ENCODE measurements at places on chromosomes 3 and 15.

DNA sequence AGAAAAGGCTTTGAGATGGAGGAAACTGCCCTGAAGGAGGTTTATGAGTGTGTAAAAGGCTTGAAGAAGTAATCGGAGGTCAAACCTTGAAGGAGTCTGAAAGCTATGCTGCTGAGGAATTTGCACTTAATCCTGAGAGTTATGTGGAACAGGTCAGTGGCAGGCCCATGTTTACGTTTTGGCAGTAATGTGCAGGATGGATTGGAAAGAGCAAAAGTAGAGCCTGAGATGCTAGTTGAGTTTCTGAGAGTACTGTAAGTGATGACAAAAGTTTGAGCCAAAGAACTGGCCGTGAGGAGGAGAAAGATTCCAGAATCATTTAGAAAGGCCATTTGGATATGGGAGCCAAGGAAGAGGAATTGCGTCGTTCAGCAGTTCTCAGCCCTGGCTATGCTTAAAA is 3.2 kb upstream of the GASK1A start:
- no peak for DNase-seq

GRCh38 chr3:47512416-47513124 is 942 bp downstream of the ELP6 start:
- peak; percentile 49 for DNase-seq

GRCh38 chr15:45185903-45186770 is 1.6 kb downstream of the SHF start:
- no peak for DNase-seq

DNA sequence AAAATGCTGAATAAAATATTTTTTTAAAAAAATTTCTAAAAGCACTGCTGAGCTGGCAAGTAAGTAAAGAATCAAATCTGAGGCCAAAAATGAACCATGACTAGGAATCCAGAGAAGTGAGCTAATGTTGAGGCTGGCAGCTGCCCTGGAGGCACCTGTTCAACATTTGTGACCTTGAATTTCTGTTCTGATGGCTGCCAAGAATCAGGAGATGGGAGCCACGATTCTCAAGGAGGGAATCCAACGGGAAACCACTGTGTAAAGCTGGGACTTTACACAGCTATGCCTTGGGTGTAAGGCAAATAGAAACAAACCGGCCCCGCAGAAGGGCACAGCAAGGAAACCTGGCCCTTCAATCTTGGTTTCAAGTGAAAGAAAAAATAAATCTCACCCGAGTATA is 22.7 kb downstream of the HEG1 start:
- DNase-seq: no peak

- DNase-seq: no peak
Observed at GRCh38 chr15:83928392-83928734, 274.4 kb downstream of the ADAMTSL3 start.

- no peak for DNase-seq
Observed at GRCh38 chr15:68700455-68701123, 120.1 kb downstream of the ANP32A start.

DNA sequence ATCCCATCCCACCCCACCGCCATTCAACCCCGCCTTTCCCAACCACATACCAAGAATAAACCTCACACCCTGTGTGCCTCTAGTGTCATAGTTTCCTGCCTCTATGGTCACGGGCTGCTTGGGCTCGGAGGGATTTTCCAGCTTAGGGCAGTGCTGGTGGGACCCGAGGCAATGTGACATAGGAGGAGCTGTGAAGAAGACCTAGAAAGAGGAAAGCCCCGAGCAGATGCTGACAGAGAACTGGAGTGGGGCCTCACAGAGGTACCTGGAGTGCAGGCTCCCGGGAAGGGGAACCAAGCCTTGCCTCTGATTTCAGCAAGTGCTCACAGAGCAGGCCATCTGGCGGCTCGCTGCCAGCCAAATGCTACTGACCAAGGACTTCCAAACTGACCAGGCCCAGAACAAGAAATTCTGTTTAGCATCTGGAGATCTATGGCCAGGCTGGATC is 27.5 kb downstream of the BHLHE40 start:
- DNase-seq: peak; percentile 49

DNA sequence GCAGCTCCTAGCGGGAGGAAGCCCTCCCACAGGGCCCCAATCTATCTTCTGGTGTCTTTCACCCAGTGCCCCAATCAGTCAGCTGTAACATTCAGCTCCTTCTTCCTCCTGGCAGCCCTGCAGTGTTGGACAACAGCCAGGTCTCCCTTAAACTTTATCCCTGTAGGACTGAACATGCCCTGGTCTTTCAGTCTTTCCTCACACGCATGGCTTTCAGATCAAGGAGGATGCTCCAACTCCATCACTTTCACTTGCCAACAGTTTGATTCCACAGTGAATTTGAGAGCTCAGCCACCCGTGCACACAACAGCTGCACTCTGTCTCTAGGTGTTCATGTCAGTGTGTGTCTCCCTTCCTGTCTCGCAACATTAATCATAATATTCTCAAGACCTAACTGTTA is 28.5 kb upstream of the LRRC34 start:
- no peak for DNase-seq

DNA sequence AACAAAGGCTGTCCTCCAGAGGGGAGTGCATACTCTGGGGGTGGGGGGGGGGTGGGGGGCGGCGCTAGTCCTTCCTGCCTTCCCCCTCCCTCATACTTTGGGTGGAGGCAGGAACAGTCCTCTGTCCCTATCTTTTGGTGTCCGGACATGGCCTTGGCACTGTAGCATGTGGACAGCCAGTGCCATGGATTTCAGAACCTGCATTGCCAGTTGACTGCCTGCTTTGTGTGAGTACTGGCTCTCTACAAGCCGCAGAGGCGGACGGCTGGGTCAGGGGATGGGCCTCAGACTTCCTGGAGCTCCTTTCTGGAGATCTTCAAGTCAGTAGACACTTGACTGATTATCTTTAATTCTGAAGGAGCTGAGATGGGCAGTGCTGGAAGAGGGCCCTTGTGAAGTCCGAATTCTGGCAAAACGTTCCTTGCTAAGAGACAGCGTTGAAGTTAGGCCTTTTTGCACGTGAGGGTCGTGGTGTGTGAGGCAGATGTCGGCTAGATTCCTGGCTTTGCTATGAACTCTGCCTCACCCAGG is 2.5 kb downstream of the CLDN11 start:
- DNase-seq: no peak

GRCh38 chr3:123419850-123420297 is 29.0 kb downstream of the ADCY5 start:
- no peak for DNase-seq

- no peak for DNase-seq
Observed at GRCh38 chr3:150227839-150228238, 180.3 kb upstream of the TSC22D2 start.

DNA sequence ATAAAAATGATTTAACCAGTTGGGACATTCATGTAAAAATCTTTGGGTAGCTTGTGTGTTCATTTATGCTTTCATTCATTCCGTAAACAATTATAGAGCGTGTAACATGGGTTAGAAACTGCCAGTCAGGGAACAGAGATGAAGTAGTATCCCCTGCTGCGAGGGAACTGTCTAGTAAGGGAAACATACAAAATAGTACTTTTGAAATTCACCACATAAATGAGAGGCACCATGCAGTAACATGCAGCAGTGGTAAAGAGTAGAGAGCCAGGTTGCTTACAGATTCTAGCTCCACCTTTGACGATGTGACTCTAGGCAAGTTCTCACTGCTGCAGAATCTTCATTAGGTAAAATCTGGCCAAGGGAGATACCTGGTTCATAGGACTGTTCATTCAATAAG is 938 bp downstream of the DZIP3 start:
- no peak for DNase-seq

- DNase-seq: no peak
Observed at GRCh38 chr3:139434764-139435307, 41.5 kb downstream of the RBP2 start.

DNA sequence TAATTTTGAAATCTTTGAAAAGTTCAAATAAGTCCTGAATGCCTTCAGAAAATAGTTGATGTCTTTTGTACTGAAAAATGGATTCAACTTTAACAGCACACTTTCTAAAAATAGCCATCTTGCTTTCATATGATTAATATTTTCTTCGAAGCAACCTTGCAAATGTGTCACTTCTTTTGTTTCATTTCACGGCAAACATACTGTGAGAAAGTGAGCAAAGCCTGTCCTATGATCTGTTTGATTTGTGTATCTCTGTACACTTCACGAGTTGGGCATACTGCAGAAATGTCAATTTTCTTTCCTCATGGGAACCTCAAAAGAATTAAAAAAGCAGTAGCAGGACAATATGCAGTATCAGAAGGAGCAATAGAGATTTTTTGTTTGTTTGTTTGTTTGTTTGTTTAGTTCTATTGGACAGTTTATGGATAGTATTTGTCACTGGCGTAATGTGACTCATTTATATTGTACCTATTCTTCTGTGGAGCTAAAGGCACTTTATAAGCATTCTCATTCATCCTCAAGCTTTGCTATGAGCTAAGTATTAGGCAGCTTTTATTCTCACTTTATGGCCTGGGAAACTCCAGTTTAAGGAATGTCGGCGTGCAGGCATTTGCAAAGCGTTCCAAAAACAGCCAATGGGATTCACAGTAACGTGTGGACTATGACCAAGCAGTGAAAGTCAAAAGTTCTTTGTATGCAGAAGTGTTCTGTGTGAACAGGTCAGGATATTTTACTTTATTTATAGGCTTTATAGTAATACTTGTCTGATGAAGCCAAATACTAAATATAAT is 572.0 kb downstream of the NAALADL2 start:
- no peak for DNase-seq

DNA sequence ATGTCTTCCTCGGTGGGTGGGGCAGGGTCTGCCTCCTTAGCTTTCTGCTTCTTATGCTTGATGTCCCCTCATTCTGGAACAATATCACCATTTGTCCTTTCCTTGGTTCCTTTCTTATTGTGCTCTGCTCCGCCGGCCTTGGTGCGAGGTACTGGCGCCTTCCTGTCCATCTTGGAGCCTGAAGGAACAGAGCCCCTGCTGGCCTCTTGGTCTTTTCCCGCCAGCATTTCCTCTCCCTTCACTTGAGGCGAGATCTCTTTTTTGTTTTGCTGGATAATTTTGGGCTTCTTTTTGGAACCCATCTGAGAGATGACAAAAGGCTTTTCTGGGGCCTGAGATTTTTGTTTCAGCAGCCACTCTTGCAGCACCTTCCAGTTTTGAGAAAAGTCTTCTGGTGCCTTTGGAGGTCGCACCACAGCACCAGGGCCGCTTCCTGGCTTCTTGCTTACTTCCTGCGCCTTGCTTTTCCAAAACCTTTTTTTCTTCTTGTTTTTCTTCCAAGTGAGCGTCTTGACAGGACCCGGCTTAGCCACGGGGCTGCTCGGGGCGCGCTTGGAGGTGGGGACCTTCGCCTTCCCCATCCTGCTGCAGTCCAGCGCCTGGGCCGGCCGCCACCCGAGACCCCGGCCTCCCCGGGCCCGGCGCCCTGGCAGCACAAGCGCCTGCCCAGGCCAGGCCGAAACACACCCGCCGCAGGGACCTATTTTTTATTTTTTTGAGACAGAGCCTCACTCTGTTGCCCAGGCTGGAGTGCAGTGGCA is 127.1 kb downstream of the KLF13 start:
- DNase-seq: peak; percentile 8

- no peak for DNase-seq
Observed at GRCh38 chr3:63611382-63611781, 41.1 kb upstream of the SNTN start.

DNA sequence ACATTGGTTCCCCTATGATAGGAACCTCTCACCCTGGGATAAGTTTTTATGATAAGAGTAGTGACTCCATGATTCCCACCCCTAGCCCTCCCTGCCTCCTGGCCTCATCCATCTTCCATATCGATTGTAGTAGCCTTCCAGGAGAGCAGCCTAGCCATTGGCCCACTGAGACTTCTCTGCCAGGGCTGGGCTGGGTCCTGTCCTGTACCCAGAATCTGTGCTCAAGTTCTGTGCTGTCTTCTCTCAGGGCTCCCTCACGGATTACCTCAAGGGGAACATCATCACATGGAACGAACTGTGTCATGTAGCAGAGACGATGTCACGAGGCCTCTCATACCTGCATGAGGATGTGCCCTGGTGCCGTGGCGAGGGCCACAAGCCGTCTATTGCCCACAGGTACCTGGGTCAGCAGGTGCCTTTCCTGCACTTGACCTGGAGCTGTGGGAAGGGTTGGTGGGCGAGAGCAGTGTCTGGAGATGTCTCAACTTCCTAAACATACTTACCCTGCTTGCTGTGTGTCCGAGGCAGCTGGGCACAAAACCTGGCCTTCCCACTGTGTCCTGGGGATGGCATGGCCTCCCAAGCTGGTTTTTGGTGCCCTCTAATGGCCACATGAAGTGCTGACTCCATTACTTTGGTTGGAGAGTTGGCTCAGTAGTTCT is 16.6 kb upstream of the EXOG start:
- DNase-seq: peak; percentile 44

GRCh38 chr3:24662449-24663345 is 168.0 kb upstream of the THRB start:
- no peak for DNase-seq

DNA sequence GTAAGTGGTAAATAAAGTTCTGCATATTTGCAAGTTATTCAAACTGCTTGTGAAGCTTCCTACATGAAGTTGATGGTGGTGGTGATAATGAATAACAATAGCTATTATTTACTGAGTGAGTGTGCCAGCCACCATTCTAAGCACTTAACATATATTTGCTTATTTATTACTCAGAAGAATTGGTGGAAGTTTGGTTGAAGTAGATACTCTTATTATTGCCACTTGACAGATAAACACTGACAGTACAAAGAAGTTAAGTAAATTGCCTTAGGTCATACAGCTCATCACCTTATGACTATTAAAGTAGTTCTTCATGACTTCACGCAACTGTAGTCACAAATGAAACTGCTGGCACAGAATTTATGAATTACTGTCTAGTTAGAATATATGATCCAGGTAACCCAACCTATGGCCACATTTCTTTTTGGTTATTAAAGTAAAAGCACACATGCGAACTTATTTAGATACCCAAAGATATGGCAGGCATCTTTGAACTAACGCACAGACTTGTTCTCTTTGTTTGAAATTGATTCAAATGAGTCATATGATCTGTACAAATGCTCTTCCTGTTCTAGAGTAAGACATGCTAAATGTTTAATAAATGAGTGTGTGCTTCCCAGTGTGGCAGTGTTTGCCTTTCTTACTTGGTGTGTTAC is 99.8 kb upstream of the NR2F2 start:
- DNase-seq: no peak

DNA sequence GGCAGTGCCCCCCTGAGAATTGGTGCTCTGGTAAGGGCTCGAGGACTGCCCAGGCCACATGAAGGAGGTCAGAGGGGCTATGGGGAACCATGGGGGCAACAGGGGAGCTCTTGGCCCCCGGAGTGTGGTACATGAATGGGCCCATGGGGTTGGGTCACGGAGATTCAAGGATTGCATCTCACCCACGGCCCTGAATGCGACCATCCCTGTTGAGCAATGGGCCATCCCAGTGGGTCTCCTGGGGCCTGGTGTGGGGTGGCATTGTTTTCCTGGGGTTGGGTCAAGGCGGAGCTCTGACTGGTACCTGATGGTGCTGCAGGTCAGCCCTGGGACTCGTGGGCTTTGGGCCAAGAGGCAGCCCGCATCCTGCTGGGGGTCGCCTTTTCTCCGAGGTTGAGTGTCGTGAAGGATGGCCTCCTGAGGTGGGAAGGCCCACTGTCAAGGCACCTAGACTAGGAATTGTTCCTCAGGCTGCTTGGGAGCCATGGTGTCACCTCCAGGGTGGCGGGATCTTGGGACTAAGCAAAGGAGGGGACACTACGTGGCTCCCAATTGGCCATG is 198.3 kb downstream of the UBE3A start:
- DNase-seq: peak; percentile 9
